ENCODE measurements at places on chromosomes 2 and 18.

DNA sequence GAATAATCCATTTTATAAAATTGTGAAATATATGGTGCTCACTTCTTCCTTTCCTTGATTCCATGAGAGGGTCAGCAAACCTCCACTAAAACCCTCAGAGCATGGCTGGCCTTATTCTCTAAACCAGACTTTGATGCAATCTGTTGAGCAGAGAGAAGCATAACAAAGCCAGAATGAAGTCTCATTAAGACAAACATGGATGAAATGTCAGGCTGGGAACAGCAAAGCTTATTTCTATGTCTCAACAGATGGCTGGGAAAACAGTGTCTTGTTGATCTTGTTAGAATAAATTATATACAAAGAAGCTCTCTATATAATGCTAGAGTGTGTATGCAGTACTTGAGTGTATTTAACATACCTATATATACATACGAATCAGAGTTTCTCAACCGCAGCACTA is 227.1 kb upstream of the LYPD1 start:
- no peak for DNase-seq

- DNase-seq = no peak
These were observed 53.6 kb upstream of the AFF3 start for GRCh38 chr2:100195942-100196341.

- DNase-seq = no peak
These were observed 41.9 kb downstream of the BMPR2 start for GRCh38 chr2:202418027-202418426.

DNA sequence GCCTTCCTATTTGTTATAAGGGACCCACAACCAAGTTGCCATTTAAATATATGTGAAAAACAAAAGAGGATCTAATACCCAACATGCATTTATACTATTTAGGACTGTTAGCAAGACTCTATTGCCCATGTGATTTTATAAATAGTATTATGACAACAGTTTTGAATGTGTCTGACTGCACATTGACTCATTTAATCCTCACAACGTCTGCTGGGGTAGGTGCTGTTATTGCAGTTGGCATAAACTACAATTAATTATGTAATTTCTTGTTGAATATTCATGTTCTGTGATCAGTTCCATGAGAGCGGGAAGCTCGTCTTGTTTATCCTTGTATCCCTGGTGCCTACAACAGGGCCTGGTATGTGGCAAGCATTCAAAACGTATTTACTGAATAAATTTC is 53.7 kb downstream of the SH2D6 start:
- DNase-seq = no peak

GRCh38 chr18:26051843-26052242 is 38.6 kb downstream of the SS18 start:
- no peak for DNase-seq

- DNase-seq = no peak
These were observed 103.7 kb upstream of the ATP8B1 start for GRCh38 chr18:57906852-57907251.

DNA sequence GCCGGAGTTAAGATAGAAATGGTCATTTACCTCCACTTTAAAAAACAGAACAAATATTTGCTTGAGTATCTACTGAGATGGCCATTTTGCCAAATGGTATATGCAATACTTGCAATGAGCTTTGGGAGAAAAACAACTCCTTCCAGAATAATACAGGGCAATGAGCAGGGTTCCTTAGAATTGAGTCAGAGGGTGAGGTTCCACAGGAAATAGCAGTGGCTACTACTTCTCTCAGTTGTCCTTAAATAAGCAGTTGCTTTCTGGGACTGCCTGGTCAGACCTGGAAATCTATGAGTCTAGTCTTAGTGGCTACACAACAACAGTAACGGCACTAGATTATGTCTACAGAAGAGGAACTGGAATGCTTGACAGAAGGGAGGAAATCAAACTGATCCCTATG is 80.9 kb upstream of the CCDC85A start:
- DNase-seq = no peak

DNA sequence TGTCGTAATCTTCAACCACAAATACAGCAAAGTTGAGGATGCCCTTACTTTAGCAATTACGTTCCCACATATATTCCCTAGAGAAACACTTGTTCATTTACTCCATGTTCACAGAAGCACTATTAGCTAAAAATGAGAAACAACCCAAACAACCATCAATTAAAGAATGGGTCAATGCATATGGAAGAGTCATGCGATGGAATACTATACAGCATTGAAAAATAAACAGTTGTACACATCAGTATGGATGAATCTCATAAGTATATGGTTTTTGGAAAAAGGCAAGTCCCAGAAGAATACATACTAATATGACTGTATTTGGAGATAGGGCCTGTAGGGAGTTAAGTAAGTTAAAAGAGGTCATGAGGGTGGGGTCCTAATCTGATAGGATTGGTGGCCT is 6.3 kb downstream of the GPR148 start:
- no peak for DNase-seq

DNA sequence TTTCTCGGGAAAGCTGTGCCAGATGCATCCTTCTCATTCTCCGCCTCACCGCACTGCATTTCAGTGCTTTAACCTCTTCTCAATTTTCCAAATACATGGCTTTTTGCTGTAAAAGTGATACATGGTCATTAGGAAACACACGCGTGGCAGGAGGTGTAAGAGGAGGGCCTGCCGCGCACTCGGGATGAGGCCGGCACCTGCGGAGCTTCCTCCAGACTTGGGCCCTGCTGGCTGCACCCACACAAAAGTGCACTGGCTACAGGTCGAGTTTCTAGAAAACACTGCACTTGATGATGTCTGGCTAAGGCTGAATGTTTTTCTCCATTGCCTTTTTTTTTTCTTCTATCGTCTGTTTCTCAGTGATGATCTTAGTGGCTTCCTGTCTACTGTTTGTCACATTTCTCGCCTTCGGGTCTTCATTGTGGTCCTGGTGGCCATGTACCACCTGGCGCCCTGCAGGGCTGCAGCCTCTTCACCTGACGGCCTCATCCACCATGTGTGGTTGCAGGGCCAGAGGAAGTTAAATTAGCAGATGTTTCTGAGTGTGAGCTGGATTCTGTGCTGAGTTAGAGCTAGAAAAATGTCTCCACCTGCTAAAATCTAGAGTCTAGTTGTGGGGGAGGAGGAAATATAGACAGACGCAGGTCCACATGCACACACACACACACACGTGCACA is 7.6 kb downstream of the KCNG2 start:
- DNase-seq = no peak

DNA sequence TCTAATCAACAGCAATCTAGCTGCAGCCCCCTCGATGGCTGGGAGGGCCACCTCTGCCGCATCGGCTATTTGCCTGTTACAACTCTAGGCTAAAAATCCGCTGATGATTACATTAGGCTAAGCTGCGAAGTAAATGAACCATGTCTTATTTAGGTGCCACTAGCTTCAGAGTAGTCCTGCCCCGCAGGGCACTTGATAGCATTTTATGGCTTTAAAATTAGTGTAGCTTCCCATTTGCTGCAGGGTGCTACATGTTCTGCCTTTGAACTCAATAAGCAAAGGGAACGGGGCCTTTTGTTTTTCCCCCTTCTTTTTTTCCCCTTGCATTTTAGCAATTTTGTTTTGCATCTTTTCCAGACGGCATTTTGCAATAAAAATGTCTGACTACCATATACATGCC is 270.2 kb downstream of the GBX2 start:
- DNase-seq = no peak

DNA sequence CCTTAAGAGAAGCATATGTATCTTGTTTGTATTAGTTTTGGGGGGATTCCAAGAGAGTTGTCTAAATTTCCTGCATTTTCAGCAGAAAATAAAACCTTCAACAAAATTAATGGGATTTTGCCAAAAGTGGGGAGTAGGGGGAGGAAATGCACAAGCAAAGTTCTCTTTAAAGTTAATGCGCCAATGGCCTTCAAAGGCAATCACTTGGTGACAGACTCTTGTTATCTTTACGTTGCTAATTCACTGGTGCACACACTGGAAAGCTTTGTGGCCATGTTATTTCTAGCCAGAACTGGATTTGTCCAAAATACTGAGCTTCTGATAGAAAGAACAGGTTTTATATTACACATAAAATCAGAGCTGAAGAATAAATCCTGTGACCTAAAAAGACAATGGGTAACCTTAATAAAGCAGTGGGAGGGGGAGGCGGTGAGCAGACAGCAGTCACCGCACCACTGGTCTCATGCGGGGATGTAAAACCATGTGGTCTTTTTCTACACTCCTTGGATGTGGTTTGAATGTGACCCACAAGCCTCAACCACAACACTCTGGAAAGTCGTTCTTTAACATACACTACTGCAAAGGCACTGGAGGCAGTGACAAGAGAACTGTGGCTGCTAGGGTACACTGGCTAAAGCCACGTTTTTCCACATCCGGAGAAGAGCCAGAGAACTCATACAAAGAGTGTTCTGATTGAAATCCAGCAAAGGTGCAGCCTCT is 176.9 kb upstream of the SMAD7 start:
- no peak for DNase-seq

- DNase-seq = no peak
These were observed 90.1 kb downstream of the ACKR3 start for GRCh38 chr2:236659758-236660150.

- no peak for DNase-seq
These were observed 113.7 kb upstream of the NRP2 start for GRCh38 chr2:205568620-205569019.

DNA sequence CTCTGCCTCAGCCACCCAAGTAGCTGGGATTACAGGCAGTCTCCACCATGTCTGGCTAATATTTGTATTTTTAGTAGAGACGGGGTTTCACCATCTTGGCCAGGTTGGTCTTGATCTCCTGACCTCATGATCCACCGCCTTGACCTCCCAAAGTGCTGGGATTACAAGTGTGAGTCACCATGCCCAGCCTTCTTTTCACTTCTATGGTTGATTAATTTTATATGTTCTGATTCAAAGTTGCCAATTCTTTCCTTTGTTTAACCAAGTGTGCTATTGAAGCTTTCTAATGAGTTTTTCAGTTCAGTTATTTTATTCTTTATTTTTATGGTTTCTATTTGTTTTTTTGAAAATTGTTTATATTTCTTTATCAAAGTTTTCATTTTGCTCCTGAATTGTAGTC is 133.1 kb upstream of the KCNJ3 start:
- no peak for DNase-seq

DNA sequence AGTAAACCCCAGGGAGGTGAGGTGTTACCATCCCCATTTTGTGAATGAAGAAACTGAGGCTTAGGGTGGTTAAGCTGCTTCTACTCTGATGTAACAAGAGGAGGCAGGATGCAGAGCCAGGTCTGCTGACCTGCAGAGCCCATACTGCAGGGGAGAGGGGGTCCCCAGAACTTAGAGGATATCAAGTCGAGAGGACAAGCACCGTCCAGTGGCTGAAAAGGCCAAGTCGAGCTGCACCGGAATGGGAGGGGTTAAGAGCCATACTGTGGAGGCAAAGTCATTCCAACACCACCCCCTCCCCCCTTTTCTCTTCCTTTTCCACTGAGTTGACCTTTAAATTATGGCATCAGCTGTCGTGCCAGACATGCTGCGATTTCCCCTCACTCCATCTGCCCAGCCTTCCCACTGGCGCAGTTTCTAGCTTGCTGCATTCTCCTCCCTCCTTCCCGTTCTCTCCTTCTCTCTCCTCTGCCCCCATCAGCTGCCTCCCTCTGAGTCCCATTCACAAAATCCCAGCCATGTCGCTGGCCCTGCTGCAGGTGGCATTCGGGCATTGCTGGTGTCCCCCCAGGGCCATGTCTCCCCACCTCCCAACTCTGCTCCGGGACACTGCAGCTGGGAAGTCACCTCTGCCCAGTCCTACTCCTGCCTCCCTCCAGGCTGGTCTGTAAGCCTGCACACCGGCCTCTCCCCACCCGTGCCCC is 346.9 kb downstream of the DYSF start:
- DNase-seq = no peak

- peak; percentile 63 for DNase-seq
These were observed 209.4 kb upstream of the TRIB2 start for GRCh38 chr2:12507295-12507694.

- no peak for DNase-seq
These were observed 2.0 kb downstream of the XPO1 start for GRCh38 chr2:61536180-61536571.

DNA sequence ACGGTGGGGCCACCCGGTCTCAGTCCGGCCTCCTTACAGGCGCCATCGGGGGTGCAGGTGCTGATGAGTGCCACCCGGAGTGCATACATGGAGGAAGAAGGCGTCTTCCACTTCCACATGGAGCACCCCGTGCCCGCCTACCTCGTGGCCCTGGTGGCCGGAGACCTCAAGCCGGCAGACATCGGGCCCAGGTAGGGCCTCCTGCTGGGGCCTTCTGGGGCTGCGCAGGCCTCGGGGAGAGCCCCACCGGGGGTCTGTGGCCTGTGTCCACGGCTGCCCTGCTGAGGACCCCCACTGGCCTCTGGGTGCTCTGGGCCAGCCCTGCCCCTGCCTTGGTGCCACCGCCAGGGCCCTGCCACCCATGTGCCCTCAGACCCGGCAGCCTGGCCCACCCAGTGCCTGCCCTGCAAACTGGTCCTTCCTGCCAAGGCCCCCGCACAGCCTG is 4.8 kb downstream of the RNPEPL1 start:
- no peak for DNase-seq

DNA sequence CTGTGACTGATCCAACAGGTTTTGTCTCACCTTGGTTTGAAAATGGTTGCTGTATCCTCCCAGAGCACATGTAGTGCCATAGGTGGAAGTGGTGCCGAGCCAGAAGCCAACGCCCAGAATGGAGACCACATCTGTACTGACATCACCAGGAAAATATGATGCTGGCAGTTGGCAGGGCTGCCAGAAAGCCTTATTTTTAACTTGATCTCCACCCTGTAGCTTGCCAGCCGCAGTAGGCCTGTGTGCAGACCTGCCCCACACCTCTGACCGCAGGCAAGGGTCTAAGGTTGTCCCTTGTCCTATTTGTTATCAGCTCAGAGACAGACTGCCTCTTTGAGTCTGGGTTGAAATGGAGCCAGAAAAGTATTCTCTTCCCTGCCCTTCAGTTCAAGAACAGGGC is 123.5 kb upstream of the EML6 start:
- no peak for DNase-seq

DNA sequence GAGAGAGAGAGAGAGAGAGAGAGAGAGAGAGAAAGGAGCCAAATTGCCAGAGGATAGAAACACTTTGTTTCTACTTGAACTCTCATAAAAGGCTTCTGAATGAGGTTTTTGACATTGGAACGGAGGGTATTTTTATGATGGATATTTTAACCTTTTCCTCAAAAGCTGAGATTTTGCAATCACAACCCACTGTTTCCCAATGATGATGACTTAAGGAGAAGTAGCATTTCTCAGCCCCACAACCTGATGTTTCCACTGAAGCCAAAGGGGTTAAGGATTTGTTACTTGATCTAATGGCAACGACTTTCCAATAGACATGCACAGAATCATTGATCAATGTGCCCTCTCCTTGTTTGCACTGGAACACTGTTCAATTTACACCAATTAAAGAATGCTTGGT is 67.1 kb upstream of the POU3F3 start:
- DNase-seq = no peak

- DNase-seq = no peak
These were observed 84.2 kb upstream of the STPG4 start for GRCh38 chr2:47239119-47239969.

GRCh38 chr2:98191883-98192282 is 104.9 kb downstream of the VWA3B start:
- no peak for DNase-seq

All from stimulated activated CD8-positive, alpha-beta memory T cell treated with anti-CD3 and anti-CD28 coated beads, Interleukin-2, amount 100 ng/mL, for 48 hours (primary cell).